DND-41 (cell line): ENCODE measurements at places on chromosomes 2 and 18.

DNA sequence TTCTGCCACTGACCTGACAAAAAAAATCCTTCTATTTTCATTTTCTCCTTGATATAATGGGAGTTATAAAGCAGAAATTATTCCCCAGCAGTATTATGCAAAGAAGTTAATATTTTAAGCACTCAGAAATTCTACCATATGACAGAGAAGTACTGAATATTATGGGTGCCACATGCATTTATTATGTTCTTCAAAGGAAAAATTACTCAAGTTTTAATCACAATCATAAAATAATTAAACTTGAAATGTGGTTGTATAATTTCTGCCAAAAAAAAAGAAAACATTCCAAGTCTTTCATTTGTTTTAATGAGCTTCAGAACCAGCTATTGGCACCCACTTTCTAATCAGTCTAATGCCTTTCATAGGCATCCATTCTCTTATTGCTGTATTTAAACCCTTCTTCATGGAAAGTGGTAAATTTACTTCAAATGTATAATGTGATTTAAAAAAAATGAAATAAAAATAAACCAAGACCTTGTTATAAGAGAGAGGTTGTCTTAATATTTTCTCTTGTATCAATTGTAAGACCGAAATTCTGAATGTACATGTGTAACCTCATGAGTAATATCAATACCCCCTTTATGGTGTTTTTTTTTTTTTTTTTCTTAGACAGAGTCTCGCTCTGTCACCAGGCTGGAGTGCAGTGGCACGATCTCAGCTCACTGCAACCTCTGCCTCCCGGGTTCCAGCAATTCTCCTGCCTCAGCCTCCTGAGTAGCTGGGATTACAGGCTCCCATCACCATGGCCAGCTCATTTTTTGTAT lies 302.3 kb downstream of the IRS1 start:
- no peak for DNase-seq

DNA sequence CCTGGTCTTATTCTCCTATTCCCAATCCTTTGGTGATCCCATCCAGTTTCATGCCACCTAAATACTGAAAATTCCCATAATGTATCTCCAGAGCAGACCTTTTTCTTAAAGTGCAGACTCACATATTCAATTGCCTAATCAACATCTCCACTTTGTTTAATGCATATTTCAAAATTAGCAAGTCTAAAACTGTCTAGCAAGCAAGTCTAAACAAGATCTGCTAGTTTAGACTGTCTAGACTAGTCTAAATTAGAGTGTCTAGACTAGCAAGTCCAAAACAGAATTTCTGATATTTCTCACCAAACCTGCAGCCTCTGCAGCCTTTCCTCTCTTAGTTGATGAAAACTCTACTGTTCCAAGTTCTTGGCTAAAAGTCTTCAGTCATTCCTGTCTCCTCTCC lies 44.6 kb downstream of the THUMPD2 start:
- no peak for DNase-seq

DNA sequence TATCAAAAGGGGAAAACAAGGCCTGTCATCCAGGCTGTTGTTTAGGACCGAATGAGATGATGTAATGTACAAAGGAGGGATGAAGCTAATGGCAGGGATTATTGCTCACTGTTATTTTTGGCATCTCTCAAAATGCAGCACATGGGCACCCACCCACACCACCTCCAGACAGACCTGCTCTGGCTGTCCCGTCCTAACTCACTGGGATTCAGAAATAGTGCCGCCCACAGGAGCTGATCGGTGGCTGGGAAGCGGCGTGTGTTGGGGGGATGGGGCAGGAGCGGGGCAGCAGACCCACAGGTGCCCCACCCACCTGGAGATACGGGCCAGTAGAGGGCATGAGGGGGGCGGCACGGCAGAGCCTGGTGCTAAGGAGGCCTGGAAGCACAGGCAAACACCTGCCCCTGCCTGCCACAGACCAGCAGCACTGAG lies 52.2 kb downstream of the CRACDL start:
- no peak for DNase-seq

DNA sequence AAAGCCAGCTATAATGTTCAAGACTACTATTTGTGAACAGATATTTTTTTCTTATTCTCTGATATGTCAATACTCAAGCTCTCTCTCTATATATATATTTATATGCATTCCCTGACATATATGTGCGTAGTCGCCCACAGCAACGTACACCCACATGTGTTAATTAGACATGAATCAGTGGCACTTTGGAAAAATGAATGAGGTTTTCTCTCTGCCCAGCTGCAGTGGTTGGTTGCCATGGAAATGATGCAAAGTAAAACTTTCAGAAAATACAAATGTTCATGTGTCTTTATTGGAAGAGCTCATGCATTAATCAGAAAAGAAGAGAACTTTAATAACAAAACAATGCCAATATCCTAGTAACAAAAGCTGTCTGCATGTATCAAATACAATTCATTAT lies 34.7 kb downstream of the UNC80 start:
- DNase-seq: no peak

- no peak for DNase-seq
Observed at GRCh38 chr18:68507781-68508180, 207.1 kb downstream of the TMX3 start.

DNA sequence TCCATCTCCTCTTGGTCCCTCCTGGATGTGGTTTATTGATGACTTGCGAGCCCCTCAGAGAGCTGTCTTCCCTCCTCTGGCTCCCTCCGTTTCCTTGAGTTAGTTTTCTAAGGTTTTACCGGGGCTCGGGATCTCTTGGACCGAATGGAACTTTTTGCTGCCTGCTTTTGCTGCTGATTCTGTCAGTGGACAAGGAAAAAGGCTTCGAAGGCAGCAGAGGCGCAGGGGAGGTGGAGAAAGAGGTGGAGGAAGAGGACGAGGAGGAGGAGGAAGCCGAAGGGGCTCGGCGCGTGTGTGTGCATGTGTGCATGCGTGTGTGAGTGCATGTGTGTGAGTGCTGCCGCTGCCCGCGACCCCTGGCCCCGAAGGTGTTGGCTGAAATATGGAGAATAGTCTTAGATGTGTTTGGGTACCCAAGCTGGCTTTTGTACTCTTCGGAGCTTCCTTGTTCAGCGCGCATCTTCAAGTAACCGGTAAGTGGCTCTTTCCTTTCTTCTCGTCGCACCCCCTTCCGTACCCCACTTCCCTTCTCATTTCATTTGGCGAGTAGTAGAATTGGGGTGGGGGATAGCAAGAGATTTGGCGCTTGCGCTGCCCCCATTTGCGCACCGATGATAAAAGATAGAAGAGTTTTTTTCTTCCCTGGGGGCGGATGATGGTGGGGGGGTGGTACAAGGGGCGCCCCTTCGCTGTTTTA lies 557 bp downstream of the DCC start:
- DNase-seq: no peak

- DNase-seq: no peak
Observed at GRCh38 chr2:240127191-240127750, 8.8 kb downstream of the COPS9 start.

DNA sequence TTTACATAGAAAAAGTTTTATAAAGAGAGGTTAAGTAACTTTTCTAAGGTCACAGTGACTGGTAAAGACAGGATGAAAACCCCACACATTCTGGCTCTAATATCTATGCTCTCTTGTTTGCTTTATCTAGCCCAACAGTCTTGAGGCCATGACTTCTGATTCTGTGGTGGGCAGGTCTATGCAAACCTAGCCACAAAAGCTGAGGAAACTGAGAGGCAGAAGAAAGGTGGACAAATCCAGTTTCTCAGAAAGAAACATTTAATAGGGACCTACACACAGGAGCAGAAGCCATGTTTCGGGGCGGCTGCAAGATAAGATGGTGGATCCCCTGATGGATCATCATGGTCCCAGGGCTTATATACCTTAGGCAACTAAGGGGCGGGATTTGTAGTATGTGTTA lies 21.8 kb downstream of the HSPD1 start:
- DNase-seq: no peak

DNA sequence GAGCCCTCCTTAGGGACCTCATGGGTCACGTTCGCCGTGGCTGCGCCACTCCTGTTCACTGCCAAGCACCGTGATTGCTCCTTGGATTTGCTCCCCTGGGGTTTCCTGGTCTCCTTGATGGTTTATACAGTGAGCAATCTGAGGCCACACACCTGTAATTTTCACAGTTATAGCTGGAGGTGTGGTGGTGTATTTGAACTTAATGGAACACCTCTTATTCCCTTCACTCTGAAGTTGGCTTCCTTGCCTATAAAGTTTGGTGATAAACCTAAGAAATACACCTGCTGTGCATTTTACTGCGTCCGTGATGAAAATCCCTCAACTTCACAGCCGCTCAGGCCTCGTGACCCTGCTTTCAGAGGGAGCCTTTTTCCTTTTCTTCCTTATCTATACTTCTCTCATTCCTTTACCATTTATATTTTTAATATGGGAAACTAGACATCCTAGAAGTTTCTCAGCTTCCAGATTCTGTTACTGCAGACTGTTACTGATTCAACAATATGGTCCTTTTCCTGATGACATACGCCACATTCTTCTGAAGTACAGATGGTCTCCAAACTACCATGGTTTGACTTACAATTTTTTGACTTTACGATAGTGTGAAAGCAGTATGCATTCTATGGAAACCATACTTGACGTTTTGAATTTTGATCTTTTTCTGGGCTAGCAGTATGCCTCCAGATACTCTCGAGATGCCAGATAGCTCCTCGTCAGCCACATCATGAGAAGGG lies 8.6 kb downstream of the ATG4B start:
- DNase-seq: no peak

DNA sequence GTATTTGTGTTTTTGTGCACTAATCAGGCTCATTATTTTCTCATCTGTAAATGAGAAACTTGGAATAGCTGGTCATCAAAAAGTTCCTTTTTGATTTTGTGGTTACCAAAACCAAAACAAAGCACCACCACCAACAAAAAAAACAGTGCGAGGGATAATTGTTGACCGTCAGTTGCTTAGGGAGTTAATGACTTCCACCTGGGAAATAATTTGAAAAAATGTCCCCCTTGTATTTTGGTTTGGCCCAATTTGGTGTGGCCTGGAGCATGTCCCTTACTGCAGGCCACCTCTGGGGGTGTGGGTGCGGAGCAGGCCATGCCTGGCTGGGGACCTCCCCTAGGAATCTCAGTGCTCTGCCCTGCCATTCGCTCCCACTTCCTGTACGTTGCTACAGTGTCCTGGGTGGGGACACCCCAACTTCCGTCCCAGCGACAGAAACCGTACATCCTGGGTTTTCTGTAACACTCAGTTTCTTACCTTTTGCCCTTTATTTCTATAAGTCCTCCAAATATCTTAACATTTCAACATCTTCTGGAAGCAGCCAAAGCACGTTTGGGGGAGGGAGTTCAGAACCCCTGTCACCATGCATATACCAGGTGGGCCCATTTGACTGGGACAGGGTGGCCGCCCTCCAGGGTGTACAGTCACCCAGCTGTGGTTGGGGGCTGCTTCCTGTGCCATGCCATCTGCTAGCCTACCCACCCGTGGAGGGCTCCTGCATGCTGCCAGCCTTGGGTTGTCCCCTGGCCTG lies 31.3 kb downstream of the NCK2 start:
- DNase-seq: peak; percentile 38

DNA sequence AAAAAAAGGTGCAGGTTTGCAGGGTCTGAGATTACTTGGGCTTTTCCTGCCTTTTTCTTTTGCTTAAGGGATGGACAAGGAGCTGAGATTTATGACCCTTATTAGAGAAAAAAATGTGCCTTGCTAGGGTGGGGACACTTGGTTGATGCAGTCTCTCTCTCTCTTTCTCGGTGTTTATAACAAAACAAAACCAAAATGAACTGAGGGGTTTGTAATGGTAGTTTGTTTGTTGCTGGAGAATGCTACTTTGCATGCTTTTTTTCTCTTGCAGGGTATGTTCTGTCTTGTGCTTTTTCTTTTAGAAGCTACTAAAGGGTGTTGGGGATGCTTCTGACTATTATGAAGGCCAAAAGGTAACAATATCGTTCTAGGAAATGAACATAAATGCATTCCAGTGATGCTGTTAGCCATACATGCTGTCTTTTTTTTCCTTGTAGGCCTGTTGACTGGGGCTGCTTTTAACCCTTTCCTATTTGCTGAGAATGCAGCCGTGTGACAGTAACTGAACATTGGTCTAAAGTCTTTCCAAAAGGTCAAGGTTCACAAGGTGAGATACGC lies 435 bp downstream of the ZNF532 start:
- DNase-seq: no peak

DNA sequence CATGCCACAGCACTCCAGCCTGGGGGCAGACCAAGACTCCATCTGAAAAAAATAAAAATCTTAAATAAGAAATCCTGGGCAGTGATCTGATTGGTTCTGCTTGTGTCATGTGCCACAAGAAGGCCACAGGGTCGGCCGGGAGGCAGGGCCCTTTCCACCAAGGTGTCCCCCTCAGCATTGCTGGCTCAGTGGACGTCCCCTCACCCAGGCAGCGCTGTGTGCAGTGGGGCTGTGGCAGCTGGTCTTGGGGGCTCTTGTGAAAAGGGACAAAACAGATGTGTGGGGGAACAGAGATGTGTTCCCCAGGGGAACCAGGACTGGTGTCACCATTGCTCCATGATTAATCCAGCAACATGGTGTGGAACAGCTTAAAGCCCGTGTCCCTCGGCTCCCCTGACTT lies 60.5 kb downstream of the HS6ST1 start:
- DNase-seq: no peak

DNA sequence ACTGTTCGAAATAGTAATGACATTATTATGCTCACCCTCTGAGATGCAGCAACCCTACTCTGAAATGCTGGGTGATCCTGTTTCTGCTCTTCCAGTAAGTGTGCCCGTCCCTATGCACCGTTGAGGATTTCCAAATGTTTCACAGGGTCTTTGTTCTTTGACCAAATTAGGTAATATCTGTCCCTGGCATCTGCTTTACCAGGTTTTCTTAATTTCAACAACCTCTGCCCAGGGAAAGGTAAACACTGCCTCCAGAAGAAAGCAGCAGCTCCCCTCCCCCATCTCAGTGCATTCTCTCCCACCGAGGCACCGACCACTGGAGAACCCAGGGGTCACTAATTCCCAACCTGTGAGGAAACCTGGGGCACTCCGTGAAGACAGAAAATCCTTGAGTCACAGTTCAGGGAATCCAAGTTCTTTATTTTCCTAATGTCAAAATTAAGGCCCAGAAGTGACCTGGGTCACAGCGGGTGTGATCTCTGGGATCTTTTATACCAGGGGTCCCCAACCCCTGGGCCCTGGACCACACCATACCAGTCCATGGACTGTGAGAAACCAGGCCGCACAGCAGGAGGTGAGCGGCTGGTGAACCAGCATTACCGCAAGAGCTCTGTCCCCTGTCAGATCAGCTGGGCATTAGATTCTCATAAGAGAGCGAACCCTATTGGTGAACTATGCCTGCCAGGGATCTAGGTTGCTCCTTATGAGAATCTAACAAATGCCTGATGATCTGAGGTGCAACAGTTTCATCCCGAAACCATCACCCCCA lies 1.2 kb upstream of the GRB14 start:
- no peak for DNase-seq

- DNase-seq: no peak
Observed at GRCh38 chr2:773256-774160, 96.3 kb upstream of the TMEM18 start.

DNA sequence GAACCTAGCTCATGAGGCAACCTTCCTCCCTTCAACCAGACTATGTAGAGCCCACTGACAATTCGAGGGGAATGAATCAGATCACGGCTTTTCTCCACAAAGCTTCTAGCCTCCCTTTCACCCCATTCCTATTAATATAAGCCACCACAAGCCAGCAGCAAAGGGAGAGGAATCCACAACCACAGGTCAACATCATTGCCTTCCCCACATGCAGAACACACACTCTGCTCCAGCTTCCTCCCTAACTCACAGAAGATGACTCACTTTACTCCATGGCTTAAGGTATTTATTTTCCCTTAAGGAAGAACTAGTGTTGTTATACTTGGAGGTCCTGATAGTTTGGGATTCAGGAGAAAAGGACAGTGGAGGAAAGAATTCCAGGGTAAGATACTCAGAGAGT lies 272.2 kb downstream of the C1D start:
- no peak for DNase-seq
